ENCODE measurements at places on chromosomes 1 and 21.

GRCh38 chr1:47724432-47724999 lies 272.7 kb downstream of the TRABD2B start:
- no peak for DNase-seq

DNA sequence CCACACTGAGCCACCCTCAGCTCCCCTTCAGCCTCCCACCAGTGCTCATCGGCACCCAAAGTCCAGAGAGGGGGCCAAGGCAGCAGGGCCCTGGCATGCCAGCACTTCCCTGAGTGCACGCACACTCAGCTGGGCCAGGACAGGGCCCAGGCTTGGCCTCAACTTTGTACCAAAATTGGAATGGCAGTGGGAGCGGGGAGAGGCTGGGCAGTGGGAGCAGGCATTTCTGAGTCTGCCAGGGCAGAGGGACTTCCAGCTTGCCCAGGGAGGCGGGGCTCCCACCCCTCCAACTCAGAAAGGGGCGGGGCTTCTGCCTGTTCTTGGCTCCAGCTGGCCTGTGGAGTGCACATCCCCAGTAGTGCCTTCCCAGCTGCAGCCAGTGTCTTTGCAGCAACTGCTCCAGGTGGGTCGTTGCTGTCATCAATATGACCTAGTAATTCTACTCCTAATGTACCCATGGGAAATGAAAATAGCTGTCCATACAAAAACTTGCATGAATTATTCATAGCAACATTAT lies 10.3 kb upstream of the SNX7 start:
- no peak for DNase-seq

- DNase-seq = peak; percentile 32
Measured at GRCh38 chr1:101235696-101236515, 913 bp upstream of the S1PR1 start.

- peak; percentile 35 for DNase-seq
Measured at GRCh38 chr1:67214420-67215174, 48.3 kb downstream of the IL23R start.

GRCh38 chr1:91345395-91346005 lies 59.1 kb downstream of the HFM1 start:
- no peak for DNase-seq

DNA sequence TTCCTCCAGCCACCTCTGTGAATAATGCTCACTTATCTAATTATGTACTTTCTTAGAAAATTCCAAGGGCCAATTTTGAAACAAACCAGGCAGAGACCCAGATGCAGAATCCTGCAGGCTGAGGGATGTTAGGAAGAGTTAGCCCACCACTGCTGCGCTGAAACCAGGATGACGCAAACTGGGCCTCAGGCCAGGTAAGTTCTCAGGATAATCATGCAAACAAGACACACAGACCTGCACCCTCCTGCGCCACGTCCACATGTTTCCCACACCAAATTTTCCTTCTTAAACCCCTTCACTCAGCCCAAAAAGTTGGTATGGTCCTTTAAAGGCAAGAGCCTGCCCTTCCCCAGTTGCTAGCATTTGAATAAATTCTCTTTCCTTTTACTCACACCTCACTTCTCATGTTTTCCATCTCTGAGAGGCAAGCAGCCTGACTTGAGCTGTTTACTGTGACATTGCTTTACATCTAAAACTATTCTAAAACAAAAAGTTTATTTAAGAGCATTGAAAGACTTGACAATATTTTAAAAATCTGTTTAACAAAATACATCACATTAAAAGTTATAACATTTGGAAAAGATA lies 887.1 kb downstream of the LRRIQ3 start:
- DNase-seq = no peak

GRCh38 chr1:227466039-227466645 lies 97.2 kb upstream of the ZNF678 start:
- no peak for DNase-seq

GRCh38 chr1:114289306-114289705 lies 135.6 kb upstream of the SYT6 start:
- no peak for DNase-seq

- DNase-seq = no peak
Measured at GRCh38 chr1:21742578-21742977, 40.4 kb downstream of the USP48 start.

DNA sequence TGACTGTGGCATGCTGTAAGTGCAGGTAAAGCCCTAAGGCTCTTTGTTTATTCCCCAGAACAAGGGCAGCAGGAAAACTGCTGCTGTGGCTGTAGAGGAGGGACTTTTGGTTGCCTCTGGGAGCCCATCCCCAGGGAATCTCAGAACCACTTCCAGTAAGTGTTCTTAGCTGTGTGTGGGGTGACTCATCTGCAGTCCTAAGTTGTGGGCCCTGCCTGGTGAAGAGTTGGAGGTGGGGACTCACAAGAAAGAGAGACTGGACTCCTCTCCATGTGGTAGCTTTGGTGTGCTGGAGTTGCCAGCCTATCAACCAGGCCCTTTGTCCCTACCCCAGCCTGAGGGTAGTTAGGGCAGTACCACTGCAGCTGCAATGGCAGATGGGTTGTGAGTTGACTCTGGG lies 24.0 kb upstream of the DENND1B start:
- peak; percentile 91 for DNase-seq

DNA sequence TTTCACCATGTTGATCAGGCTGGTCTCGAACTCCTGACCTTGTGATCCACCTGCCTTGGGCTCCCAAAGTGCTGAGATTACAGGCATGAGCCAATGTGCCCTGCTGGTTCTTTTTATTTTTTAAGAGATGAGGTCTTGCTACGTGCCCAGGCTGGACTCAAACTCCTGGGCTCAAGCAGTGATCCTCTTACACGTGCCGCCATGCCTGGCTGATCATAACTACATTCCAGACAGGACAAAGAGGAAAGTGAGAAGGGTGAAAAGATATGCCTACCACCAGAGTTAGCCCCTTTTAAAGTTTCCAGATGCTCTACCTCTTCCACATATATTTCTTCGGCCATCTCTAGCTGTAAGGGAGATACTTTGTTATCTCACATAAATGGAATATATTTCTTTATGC lies 79.7 kb upstream of the SOX13 start:
- DNase-seq = no peak

GRCh38 chr21:45973475-45974072 lies 8.0 kb upstream of the COL6A1 start:
- DNase-seq = peak; percentile 87

- peak; percentile 19 for DNase-seq
Measured at GRCh38 chr1:232038706-232039677, 412.4 kb downstream of the DISC1 start.

GRCh38 chr1:175892686-175893085 lies 149.3 kb upstream of the TNR start:
- DNase-seq = no peak

DNA sequence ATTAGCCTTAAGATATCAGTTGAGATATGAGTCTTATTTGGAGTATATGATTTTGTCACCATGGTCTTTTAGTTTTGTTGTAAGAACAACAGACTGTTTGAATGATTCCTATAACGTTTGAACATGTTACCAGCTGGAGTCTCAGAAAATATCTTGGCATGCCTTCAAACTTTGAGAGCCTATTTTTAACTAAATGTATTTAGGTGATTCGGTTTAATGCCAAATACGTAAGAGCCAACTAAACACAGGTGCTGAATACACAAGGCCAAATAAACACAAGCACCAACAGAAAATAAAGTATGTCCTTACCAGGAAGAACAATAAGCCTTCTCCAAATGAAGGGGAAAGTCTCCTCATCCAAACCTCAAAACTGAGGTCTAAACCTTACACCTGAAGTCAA lies 48.6 kb downstream of the PRKACB start:
- no peak for DNase-seq

GRCh38 chr1:36836196-36836883 lies 198.0 kb downstream of the GRIK3 start:
- DNase-seq = no peak

DNA sequence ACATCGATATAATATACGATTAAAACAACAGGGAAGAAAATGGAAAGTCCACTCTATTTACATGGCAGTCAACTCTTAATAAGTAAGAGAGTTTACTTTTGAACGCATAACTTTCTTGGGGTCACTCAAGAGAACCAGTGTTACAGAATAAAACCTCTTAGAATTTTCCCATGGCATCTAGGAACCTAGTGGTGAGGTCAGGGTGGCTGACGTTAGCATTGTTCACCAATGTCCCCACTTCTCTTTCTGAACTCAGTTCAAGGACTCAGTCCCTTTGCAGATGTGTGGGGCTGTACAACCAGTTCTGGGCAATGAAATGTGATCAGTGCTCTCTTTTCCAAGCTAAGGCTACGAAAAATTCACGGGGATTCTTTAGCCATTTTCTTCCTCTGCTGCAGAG lies 2.6 kb upstream of the RNF2 start:
- DNase-seq = no peak

DNA sequence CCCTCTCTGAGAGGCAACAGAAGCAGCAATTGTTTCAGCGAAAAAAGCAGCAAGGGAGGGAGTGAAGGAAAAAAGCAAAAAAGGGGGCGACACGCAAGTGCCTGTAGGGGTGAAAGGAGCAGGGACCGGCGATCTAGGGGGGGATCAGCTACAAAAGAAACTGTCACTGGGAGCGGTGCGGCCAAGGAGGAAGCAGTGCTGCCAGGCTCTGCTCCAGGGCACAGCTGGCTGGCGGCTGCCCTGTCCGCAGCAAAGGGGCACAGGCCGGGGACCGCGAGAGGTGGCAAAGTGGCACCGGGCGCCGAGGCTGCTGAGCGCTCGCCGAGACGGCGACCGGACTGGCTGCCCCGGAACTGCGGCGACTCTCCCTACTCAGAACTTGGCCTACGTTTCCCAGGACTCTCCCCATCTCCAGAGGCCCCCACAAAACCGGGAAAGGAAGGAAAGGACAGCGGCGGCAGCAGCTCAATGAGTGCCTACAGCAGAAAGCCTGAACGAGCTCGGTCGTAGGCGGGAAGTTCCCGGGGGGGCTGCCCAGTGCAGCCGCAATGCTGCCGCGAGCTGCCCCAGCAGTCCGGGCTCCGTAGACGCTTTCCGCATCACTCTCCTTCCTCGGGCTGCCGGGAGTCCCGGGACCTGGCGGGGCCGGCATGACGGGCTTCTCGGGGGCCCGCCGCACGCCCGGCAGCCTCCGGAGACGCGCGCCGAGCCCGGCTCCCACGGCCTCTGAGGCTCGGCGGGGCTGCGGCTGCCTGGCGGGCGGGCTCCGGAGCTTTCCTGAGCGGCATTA lies 1.0 kb upstream of the CDKN2C start:
- peak; percentile 11 for DNase-seq

DNA sequence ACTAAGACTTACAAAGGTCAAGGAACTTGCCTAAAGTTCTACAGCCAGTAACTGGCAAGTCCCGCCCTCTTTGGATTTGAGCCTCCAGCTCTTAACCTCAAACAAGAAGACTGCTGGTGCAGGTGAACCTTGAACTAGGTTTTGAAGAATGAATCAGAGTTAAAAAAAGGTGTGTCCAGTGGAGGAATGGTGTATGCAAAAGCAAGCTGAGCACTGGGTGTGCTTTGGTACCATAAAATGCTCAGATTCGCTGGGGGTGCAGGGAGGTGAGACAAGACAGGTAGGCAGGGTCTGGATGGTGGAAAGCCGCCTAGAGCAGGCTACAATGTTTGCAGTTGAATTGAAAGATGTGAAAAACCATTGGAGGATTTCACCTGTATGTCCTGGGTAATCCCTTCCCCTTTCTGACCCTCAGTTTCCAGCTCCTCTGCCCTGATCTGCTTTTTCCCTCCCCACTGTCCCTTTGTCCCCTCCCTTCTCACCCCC lies 39.8 kb downstream of the FOXD2 start:
- DNase-seq = no peak

DNA sequence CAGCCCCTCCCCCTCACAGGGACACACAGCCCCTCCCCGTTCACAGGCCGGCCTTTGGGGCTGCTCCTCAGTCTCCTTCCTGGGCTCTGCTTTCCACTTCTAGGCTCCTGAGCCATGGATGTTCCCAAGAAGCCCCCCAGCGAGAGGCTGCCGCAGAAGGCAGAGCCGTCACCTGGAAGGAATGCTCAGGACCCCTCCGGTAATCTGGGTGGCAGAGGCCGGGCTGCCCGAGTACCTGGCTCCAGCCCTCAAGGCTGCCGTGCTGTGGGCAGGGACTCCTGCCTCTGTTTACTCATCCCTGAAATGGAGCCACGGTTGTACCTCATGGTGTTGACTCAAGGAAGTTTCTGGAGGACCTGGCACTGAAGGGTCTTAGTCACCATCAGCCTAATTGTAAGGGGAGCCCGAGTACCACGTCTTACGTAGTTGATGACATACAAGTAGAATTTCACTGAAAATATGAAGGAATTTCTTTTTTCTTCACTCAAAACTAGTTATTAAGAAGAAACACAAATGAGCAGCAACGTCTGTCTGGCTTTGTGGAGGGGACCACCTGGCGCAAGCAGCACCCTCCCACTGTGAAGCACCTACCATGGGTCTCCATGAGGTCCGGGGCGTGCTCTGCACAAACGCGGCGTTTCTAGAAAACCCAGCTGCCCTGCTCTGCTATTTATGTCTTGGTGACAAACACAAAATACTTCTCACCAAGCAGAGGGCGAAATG lies 33.7 kb downstream of the PRDM15 start:
- DNase-seq = peak; percentile 65

- DNase-seq = no peak
Measured at GRCh38 chr1:181396171-181396670, 87.1 kb upstream of the CACNA1E start.

DNA sequence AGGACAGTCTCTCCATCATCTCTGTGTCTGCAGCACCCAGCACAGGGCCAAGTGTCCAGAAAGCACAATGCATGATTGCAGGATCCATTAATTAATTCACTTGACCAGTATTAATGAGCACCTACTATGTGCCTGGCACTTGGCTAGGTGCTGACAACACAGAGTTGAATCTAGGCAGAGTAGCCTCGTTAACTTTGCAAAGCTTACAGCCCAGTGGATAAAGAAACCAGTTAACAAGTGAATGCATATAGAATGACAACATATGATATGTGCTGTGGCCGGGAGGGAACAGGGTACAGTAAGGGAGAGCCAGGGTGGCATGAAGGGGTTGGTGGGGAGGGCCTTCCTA lies 10.9 kb downstream of the SLC1A7 start:
- no peak for DNase-seq

GRCh38 chr21:37683396-37684114 lies 232.7 kb downstream of the KCNJ6 start:
- DNase-seq = no peak

DNA sequence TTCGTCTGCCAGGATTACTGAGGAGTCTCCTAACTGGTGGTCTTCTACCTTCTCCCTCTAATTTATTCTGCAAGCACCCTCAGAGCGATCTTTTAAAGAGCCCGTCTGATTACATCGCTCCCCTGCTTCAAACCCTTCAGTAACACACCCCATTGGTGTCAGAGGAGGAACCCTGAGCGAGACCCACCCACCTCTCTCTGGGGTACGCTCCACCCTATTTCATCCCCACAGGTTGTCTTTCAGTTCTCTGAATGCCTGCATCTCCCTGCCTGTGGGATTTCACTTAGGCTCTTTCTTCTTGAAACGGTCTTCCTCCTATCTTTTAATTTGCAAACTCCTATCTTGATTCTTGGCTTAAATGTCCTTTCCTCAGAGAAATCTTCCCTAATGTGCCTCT lies 39.4 kb downstream of the C1orf21 start:
- no peak for DNase-seq

- DNase-seq = peak; percentile 70
Measured at GRCh38 chr1:156920233-156921052, at the start of gene LRRC71. LRRC71 (plus strand) TSS chr1:156920632; CDS start chr1:156920804, 172 bp downstream.

GRCh38 chr1:62722796-62723195 lies 34.6 kb upstream of the DOCK7 start:
- no peak for DNase-seq

GRCh38 chr1:28756846-28757245 lies 20.1 kb downstream of the YTHDF2 start:
- no peak for DNase-seq

- peak; percentile 67 for DNase-seq
Measured at GRCh38 chr1:27789540-27790041, 16.6 kb downstream of the STX12 start.
